Left renal cortex interstitium (tissue), 4 donors: ENCODE measurements at places on chromosomes 6 and 20.
A peak's percentile ranks its signal among the peaks of the same experiment; 100 is the strongest.

DNA sequence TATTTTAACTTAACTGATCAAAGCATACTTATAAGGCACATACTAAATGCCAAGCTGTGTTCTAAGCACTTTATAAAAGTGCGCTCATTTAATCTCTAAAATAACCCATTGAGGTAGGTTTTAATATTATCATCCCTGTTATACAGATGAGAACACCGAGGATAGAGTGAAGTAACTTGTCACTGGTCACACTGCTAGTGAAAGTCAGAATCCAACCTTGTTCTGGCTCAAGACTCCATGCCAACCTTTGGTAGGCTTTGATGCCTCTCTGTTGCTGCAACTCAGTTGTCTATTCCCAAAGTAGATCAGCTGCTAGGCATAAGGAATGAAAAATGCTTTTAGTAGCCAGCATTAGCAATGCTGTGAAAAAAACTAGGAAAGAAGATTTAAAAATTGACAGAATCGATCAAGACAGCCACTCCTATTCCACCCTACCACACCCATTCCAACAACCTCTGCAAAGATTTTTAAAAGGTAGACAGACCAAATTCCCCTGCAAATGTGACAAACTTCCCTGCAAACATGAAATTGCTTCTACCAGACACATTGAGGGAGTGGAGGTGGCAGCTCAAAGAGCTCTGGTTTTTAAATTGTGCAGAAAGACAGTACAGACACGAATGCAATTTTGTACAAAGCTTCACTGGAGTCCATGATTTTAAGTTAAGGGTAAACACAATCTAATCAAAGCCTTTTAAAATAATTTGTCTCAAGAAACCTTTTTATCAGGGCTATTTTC is 39.8 kb upstream of the CAP2 start:
- no peak for DNase-seq

GRCh38 chr6:136582711-136583471 is 32.7 kb upstream of the MAP7 start:
- DNase-seq: no peak

DNA sequence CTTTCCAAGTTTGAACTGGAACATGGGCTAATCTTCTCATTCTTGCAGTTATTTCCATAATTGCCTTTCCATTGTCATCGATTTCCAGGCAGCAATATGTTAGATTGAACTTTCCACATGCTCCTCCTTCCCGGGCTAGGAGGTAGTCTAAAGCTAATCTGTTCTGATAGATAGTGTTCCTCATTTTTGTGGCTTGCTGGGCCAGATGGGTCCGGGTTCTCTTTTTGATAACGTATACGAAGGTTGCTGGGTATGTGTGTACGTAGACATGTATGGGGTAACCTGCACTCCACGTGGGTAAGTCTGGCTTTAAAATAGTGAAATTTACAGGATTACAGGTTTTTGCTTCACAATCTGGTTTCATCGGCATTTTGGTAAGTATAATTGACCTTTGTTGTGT is 14.0 kb upstream of the GMPR start:
- DNase-seq: no peak

GRCh38 chr20:45370571-45371160 is 7.5 kb downstream of the TP53TG5 start:
- no peak for DNase-seq

- DNase-seq: no peak
These were observed 5.3 kb downstream of the GCLC start for GRCh38 chr6:53539561-53539960.

DNA sequence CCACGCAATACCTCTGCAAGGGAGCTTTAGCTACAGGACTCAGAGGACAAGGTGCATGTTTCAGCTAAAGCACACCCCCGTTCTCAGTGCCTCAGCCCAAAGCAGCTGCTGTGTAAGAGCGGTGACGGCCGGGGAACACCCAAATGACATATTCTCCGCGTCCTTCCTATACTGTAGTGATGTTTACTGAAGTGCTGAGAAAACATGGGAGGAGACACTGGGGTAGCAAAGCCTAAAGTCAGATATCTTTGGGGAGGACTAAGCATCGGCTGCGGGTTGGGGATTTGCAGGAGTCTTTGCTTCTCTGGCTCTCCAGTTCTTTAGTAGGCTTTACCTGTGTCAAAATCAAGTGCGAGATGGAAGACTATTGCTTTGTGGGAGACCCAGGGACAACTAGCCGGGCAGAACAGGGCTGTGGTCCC is 1.7 kb downstream of the SLC22A23 start:
- DNase-seq: no peak

- no peak for DNase-seq
These were observed 715.9 kb upstream of the POU3F2 start for GRCh38 chr6:98118397-98119045.

DNA sequence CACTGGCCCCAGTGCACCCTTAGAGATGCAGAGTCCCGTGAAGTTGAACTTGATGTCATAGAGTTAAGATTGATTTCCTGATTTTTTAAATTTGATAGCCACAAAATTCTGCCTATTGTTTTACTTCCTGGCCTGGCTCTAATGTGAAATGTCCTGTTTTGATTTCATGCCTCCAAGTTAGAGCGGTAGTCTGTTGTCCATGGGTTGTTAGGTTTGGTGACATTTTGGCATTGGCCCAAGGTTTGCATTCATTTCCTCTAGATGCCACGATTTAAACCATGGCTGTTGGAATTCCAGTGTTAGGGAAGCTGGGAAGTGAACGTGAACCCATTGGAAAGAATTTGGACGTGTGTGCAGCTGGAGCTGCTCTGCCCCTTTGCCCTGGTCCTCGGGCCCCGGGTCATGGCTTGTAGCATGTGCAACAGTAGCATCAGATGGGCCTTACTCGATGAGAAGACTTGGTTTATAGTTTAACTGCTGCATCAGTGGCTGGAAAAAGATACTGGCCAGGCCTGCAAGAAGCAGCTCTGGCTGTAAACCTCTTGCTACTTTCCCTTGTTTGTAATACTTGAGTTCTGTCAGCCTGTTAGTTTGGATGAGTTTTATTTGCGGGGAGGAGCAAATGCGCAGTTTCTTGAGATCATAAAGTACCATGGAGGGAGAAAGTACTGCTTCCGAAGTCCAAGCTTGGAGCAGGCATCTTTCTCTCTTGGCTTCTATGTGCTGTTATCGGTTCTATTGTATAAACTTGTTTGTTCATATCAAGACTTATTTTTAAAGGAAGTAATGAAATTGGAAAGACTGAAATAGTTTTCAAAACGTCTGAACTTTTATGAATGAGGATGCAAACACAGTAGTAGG is 121.4 kb upstream of the CLDN20 start:
- no peak for DNase-seq

DNA sequence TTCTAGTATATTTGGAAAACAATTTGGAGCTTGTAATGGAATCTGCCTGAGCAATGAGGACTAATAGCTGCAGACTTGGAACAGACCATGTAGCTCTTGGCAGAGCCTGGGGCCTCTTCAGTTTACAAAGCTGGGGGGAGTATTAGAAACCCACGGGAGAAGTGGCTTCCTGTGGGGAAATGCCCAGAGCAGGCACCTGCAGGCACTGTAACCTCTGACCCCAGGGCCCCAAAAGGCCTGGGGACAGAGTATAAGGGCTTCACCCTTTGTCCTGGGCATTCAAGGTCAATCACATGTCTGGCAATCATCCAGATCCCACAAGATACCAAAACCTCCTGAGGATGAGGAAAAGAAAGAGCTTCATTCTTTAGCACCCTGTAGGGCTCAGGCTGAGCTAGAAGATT is 19.4 kb downstream of the PKIG start:
- peak; percentile 74 for DNase-seq

DNA sequence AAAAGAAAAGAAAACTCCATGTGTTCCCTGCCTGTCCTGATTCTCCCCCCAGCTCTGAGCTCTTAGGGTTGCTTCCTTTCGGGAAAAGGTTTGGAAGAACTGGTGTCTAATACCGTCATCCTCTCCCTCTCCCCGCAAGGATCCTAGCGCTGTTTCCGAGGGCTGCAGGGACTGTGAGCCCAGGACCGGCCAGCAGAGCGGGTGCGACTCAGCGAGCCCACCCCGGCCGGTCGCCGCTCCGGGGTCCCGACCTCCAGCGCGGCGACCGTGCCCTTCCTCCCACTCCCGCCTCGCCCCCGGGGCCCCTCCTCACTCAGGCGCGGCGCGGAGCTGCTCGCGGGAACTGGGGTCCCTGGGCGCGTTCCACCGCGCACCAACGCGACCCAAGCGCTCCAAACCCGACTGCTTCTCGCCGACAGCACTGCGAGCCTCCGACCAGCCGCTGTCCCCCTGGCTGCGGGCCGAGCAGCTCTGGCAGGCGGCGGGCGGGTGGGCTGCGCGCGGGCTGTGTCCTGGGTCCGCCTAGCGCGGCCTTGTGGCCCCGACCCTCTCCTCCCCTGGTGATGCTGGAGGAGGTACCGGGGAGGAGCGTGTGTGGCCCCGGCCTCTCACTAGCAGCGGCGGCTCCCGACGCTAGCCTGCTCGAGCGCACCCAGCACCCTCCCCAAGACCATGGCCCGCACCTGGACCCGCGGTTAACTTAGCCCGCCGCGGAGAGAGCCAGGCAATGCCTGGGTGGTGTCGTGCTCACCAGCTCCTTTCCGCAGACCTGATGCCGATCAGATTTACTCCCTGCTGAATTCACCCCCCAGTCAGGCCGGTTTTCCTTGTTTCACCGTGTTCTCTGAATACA is at the start of gene PLA2G7:
PLA2G7 (minus strand) TSS at position 509 of the 853 bp plus-strand sequence. CDS start 12,484 bp downstream, outside the sequence.
- peak; percentile 41 for DNase-seq

GRCh38 chr6:150599199-150600009 is at the start of gene PLEKHG1:
Gene PLEKHG1 (plus strand): TSS chr6:150599885. CDS start chr6:150733682, 133,797 bp downstream.
- DNase-seq: no peak

DNA sequence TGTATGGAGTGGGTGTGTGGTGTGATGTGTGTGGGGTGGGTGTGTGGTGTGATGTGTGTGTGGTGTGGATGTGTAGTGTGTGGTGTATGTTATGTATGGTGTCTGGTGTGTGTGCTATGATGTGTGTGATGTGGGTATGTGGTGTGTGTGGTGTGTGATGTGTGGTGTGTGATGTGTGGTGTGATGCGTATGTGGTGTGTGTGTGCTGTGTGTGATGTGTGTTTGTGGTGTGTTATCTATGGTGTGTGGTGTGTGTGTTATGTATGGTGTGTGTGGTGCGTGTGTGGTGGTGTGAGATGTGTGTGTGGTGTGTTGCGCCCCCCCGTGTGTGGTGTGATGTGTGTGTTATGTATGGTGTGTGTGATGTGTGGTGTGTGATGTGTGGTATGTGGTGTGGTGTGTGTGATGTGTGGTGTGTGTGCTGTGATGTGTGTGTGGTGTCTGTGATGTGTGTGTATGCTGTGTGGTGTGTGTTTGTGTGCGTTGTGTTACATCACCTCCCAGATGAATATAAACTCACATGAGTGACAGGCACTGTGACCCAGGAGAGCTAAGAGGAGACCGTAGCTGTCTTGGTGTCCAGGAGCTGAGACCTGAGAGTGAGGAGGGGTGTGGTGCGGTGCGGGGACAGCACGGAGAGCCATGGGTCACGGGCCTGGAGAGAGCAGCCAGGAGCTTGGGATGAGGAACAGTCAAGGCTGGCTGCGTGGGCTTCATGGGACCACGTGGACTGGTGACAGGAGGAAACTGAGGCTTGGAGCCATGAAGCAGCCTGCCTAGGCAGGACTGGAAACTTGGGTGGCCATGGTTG is 8.8 kb downstream of the DLGAP4 start:
- no peak for DNase-seq

DNA sequence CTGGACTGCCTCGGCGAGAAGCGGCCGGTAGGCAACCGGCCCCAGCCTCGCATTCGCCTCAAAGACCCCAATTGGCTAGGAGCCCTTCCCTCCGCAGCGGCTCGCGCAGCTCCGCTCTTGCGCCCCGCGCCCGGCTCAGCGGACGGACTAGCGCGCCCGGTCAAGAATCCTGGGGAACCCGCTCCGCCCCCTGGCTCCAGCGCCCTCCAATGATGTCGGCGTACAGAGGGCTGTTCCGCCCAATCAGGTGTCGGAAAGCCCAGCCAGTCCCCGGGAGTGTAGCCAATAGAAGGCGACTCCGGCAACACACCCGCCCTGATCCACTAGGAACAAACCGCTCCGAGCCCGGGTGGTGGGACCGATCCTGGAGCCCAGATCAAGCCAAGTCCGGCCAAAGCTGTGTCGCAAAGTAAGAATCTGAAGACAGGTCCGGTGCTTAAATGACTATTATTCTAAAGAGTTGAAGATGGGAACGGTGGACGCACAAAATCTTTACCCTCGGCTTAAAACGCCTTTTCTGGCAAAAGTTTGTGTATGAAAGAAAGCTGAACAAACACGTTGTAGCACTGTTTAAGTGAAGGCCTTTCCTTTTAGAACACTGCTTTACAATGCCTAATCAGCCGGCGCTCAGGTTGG is 132.2 kb downstream of the OGFRL1 start:
- peak; percentile 94 for DNase-seq

- DNase-seq: peak; percentile 2
These were observed 731 bp upstream of the RBL1 start for GRCh38 chr20:37096415-37097041.

DNA sequence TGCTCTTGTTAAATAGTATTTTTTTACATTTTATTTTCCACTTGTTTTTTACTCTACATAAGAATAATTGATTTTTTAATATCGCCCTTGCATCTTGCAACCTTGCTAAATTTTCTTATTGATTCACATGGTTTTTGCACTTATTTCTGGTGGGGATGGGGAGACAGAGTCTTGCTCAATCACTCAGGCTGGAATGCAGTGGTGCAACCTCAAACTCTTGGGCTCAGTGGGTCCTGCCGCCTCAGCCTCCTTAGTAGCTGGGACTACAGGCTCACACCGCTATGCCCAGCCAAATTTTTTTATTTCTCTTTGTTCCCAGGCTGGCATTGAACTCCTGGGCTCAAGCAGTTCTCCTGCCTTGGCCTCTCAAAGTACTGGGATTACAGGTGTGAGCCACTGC is 30.3 kb downstream of the LIN28B start:
- no peak for DNase-seq

- no peak for DNase-seq
These were observed 9.2 kb downstream of the CDH22 start for GRCh38 chr20:46299078-46299477.

- DNase-seq: no peak
These were observed 122.3 kb downstream of the QRSL1 start for GRCh38 chr6:106751501-106752252.

DNA sequence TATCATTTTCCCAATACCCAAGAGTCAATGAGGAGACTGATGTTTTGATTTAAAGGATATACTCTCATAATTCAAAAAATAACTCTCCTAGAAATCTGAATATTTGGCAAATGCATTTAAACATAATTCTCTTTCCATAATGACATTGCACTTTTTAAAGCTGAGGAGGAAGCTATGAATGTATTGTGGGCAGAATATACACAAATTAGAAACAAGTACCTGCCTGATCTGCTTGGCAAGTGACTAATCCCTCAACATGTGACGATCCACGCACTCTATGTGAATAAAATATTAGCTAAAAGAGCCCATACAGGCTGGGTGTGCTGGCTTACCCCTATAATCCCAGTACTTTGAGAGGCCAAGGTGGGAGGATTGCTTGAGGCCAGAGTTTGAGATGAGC is 88.3 kb upstream of the CCDC28A start:
- DNase-seq: no peak

DNA sequence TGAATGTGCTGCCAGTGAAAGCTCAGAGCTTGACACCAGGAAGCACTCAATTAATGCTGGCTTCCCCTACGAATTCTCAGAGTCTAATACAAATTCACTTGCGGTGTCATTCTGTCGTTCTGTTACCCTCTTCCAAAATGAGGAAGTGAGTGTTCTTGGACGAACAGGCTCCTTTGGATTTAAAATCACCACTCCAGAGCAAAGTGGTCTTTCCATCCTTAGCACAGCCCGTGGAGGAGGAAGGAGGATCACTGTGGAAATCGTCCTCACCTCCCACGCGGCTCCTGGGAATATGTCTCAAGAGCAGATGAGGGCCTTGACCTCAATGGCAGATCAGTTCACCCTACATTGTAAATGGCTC is 41.7 kb downstream of the RIOK1 start:
- DNase-seq: no peak
